NCI-H2107 (cell line): ENCODE measurements at places on chromosomes 7 and 10.
A peak's percentile ranks its signal among the peaks of the same experiment; 100 is the strongest.

- no peak for DNase-seq
Observed at GRCh38 chr7:68697796-68698280, 900.4 kb upstream of the AUTS2 start.

DNA sequence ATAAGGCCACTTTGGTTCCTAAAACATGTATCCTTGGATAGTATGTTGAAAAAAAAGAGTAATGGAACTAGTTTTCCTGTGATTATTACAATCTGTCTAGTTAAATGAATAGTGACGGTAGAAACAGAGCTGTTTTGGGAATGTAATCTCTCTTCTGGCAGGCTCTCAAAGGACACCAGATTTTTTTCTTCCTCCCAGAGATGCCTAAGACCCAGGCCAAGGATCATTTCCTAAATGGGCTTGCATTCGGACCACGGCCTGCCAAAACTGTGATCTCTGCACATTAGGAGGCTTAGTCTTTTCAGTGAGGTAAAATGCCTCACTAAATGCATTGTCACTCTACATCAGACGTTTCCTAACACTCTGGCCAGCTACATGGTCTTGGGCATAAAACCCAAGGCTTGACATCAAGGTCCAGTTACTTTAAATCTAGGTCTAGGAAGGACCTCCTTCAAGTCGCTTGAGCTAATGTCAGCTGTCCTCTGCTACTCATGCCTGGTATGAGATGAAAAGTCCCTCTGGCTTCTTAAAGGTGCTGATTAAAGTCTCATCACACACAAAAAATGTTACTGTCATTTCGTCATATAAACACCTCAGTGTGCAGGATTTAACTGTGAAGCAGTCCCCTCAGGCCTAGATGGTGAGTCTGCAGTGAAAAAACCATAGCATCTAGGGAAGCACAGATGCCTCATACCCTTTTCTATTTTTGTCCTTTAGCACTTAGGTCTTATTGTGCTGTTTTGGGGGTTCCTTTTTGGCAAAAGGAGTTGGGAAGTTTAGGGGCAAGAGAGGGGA, 47.7 kb downstream of the DLD start:
- no peak for DNase-seq

DNA sequence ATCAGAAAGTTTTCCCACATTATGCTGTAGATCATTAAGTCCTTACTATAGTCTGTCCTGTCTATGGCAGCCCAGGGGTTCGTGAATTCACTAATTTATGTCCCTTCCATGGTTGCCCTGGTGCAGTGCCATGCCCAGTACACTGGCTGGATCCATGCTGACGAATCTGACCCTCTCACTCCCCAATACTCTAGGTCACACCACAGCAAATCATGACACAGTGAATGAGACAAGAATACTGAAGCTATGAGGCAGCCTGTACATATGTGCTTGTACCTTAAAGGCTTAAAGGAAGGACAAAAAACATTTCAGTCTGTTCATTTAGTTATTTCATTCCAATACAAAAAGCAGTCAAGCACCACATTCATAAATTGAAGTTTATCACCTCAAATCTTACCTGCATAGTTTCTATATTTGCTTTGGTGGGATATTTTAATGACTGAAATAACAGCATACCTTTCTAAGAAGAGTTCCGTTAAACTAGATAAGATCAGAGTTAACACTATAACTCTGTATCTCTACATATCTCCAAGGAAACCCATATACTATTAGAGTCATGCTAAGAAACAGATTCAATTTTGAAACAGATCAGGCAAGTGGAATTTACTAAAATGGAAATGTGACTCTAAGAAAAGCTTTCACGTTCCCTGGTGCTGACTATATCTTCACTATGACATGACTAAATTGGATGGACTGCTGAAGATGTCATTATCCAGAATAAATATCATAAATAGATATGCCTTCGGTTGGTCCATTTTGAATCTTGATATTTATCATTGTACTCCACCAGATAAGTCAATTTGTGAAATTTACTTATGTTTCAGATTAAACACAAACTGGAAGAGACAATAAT, 36.7 kb downstream of the OSBPL3 start:
- DNase-seq, result no peak

- DNase-seq, result no peak
Observed at GRCh38 chr7:30331338-30331737, 46.9 kb downstream of the ZNRF2 start.

DNA sequence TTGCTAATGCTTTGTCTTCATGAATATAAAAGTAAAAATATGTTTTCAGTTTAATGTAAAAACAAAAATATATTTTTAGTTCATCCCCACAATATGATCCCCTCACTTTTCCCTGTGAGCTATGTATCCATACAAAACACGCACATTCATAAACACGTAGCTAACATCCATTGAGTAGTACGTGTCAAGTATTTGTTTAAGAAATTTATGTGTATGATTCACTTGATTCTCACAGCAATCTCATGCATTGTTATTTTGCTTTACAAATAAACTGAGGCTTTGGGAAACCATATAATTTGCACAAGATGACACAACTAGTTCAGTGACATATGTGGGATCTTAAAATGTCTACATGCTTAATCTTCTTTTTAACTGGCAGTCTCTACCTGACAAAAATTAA, 329.6 kb upstream of the SEMA3C start:
- DNase-seq, result no peak

- DNase-seq, result no peak
Observed at GRCh38 chr7:69762821-69763352, 164.6 kb downstream of the AUTS2 start.

DNA sequence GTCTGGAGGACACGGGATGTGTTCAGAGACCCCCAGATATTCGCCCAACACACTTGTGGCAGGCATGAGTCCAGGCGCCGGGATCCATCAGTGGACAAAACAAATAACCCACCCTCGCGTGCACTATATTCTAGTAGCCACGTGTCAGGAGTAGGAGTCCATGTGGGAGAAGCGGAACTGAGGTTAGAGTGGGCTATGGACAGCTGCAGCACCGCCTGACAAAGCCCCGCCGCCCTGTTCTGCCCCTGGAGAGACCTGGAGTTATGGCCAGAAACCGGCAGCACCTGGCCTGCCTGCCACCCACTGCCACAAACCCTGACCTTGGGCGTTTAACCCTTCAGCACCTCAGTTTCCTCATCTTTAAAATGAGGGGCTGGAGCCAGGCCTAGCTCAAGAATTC, 181.0 kb upstream of the RNF32 start:
- DNase-seq, result no peak

DNA sequence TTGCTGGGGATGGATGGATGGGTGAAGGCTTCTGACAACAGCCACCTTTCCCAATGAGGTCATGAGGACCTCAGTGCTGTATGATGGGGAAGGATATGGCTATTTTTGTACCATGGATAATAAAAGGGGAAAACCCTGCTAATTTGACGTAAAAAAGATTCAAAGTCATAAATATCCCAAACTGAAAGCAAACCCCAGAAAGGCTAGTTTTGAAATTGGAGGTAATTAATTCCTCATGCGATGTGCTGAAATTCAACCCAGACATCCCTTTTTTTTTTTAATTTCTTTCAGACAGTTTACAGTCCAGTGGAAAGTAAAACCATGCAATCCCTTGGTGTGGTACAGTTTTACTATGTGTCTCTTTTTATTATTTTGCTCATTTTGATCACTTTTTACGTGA, 254.5 kb upstream of the BMPER start:
- no peak for DNase-seq

DNA sequence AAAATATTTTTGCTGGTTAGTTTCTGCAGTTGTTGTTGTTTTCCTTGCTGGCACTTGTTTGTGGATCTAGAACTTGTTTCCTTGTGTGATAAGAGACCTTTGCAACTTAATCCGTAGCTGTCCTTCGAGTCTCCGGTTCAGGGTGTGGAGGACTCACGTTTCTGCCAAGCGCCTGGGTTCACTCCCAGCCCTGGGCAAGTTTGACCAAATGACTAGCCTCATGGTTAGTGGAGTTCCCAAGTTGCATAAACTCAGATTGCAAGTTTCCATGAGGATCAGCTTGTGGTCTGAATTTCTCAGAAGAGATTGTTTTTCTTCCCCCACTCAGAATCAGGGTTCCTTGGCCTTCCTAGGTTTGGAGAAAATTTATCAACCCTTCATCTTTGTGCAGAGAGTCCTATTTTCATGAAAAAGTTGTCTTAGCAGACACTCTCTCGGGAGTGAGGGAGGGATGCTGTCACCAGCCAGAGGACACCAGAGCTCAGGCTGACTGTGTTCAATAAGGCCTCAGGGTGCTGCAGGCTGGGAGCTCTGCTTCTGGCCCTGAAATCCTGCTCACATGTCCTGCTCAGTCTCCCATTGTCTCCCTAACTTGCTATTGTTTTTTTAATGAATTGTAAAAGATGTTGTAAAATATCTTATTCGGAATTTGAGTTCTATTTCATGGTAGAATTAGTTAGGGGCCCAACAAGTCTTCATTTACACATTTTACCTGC, 377.7 kb upstream of the KLF6 start:
- DNase-seq, result no peak

GRCh38 chr10:112343056-112343806, 30.7 kb upstream of the ACSL5 start:
- DNase-seq, result no peak

GRCh38 chr10:32957341-32958084, 517 bp downstream of the ITGB1 start:
- DNase-seq, result no peak

- no peak for DNase-seq
Observed at GRCh38 chr7:130598056-130598455, 70.5 kb downstream of the COPG2 start.

DNA sequence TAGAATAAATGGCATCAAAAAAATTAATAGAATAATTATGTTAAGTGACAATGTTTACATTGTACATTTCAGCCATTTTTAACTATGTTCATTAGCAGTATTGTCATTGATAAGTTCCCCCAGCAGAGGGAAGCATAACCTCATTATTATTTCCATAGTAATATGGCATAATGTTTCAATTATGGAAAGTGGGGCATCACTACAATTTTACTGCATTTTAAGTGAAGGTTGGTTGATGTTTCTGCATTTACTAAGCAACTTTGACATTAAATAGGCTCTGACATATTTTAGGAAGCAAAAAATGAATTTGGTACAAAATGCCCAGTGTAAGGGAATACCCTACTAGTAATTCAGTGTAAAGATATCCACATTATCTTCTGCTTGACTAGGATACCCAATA, 218.3 kb downstream of the SEMA3A start:
- DNase-seq, result peak; percentile 39

DNA sequence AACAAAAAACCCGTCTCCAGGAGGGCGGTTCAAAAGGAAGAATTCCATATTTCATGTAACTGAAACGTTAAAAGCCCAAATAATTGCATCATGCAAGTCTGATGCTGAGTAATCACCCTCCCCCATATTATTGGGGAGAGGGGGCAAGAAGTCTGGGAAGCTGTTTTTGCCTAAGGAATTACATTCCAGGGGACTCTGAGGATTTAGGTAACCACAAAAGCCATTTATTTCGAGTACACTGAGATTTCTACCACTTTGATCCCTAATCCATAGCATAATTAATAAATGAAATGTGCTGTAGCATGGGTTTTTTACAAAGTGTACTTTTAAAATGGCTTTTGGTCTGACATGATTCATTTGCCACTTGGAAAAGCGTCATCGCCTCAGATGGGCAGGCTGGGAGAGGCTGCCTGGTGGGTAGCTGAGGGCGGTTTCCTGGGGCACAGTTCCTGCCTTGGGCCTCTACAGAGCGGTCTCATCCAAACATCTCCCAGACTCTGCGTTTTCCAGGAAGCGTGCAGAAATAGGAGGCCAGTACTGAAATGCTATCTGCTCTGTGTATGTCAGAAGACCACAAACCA, 106.5 kb downstream of the TCF7L2 start:
- DNase-seq, result no peak

DNA sequence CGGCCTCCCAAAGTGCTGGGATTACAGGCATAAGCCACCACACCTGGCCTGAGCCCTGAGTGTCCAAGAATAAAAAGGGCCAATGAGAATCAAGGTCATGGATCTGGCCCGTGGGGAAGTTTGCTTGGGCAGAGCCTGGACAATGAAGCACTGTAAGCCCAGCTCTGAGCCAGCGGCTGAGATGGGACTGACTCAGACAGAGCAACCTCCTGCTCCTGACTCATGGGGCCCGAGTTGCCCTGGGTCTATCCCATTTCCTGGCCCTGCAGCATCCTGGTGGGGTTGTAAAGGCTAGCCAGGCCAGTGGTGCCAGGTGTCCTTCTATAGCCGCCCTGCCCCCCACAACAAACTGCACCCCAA, 5.2 kb upstream of the MYH16 start:
- DNase-seq, result no peak

- no peak for DNase-seq
Observed at GRCh38 chr7:84800846-84801245, 386.0 kb downstream of the SEMA3D start.

DNA sequence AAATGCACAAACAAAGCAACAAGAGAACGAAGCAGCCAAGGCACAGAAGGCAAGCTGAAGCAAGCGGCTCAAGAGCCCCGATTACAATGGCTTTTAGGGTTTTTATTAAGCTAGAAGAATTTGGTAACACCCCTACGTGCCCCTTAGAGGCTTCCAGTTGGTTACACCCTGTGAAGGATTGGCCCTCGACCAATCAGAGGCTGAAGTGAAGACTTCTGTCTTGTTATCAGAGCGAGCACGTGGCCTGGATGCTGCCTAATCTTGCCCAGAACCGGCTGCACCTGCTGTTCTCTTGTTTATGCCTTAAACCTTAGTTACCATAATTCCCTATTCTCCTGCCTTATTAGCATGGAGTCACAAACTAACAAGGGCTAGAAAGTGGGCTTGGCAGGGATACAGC, 21.4 kb downstream of the KCNK18 start:
- no peak for DNase-seq

DNA sequence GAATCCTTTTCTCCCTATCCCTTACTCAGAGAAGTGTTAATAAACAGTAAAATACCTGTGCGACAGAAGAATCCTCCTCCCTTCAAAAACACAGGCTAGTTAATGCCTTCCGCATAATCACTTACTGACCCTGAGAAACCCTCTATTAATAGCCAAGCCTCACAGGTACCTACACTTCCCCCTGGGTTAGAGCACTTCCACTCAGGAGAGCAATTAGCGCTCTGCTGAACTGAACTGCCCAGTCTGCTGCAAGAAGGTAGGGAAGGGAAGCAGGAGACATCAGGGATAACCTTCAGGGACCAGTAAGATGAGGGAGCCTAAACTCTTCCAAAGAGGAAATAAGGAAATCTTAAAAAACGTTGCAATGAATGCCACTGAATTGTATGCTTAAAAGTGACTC, 39.6 kb downstream of the KIAA1549 start:
- no peak for DNase-seq

- peak; percentile 59 for DNase-seq
Observed at GRCh38 chr7:2106924-2107323, 125.8 kb downstream of the MAD1L1 start.

GRCh38 chr7:49486974-49487829, 286.2 kb upstream of the VWC2 start:
- no peak for DNase-seq

GRCh38 chr7:45682358-45682735, 108.2 kb downstream of the ADCY1 start:
- DNase-seq, result no peak

- DNase-seq, result no peak
Observed at GRCh38 chr7:2281541-2281940, 32.7 kb downstream of the SNX8 start.

GRCh38 chr7:65907501-65908198, 34.8 kb downstream of the VKORC1L1 start:
- DNase-seq, result no peak

GRCh38 chr7:44267719-44268421, 57.5 kb downstream of the CAMK2B start:
- no peak for DNase-seq
